ENCODE measurements at places on chromosomes 3 and 15.

GRCh38 chr15:65724464-65725215 is 67.5 kb downstream of the DENND4A start:
- no peak for DNase-seq

GRCh38 chr3:155391551-155391958 is 98.1 kb upstream of the STRIT1 start:
- DNase-seq, result no peak

- DNase-seq, result no peak
Observed at GRCh38 chr3:123383091-123384053, 65.5 kb downstream of the ADCY5 start.

GRCh38 chr3:124116906-124117305 is 125.0 kb upstream of the ROPN1 start:
- no peak for DNase-seq

DNA sequence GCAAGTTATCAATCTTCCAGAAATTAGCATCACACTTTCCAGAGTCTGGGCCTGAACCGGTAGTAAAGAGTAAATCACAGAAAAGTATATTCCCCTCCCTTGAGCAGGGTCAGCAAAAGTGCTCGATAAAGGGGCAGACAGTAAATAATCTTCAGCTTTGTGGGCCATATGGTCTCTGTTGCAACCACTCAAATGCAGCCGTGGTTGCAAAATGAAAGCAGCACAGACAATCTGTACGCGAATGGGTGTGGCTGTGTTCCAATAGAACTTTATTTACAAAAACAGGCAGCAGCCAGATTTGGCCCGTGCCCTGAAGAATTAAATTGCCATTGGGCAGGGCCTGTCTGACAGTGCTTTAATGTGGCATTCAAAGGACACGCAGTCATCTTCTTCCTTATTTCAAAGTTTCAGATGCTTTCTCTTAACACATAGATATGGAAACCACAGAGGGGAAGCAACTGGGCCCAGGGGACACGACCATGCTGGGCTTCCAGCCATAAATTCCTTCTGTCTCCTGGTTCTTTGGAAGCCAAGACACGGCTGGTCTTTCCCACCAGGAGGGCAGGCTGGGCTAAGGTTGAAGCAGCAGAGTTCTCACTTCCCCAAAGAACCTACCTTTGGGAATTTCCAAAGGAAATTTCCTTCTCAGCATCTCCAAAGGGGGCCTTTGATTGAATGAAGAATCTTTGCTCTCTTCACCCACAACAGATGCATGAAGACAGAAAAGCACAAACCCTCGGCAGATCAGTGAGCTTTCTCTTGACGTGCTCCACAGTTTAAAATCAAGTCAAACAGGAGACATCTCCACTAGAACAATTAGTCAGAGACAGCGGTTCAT is 489.8 kb upstream of the PROK2 start:
- DNase-seq, result no peak

Measured in kidney capillary endothelial cell (primary cell).